Substantia nigra (tissue), 51 donors: ENCODE measurements at places on chromosomes 2 and 18.

DNA sequence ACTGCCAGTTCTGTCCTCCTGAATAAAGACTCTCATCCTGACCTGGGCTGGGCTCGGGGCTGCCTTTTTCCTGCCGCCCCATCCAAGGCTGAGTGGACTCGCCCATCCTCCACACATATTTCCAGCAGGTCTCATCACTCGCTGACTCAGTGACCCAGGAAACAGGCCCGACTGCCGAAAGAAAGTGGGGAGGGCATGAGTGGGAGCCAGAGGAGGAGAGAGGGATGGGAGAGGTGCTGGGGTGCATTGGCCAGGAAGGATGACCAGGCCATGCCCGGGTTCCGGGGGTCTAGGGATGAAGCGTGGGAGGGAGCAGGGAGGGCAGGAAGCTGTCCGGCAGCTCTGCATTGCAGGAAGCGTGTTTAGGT lies 66.7 kb downstream of the TWIST2 start:
- no peak for DNase-seq

- DNase-seq: no peak
Observed at GRCh38 chr18:6652098-6652497, 77.4 kb upstream of the ARHGAP28 start.

GRCh38 chr2:190530248-190530900 lies 4.1 kb downstream of the NEMP2 start:
- DNase-seq: no peak

- peak; percentile 10 for DNase-seq
Observed at GRCh38 chr18:37299471-37300304, 265.9 kb downstream of the CELF4 start.

DNA sequence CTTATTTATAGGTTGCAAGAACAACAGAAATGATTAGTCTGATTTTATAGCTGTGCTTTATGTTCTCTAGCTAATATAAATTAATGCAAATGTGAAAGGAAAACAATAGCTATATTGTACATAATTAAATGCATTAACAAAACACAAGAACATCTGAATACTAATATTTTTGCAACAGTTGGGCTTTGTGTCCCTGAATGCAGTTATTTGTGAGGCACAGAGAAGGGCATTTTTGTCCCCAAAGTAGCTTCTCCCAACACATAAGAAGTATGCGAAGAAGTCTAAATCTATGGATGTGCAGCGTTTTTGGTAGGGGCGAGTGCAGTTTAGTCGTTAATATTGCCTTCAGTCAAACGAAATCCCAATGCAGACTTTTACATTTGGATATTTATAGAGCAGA lies 110.0 kb downstream of the MBP start:
- no peak for DNase-seq

GRCh38 chr2:30412684-30413570 lies 34.1 kb upstream of the LCLAT1 start:
- DNase-seq: no peak

GRCh38 chr2:158723181-158723838 lies 71.8 kb upstream of the DAPL1 start:
- peak; percentile 83 for DNase-seq

DNA sequence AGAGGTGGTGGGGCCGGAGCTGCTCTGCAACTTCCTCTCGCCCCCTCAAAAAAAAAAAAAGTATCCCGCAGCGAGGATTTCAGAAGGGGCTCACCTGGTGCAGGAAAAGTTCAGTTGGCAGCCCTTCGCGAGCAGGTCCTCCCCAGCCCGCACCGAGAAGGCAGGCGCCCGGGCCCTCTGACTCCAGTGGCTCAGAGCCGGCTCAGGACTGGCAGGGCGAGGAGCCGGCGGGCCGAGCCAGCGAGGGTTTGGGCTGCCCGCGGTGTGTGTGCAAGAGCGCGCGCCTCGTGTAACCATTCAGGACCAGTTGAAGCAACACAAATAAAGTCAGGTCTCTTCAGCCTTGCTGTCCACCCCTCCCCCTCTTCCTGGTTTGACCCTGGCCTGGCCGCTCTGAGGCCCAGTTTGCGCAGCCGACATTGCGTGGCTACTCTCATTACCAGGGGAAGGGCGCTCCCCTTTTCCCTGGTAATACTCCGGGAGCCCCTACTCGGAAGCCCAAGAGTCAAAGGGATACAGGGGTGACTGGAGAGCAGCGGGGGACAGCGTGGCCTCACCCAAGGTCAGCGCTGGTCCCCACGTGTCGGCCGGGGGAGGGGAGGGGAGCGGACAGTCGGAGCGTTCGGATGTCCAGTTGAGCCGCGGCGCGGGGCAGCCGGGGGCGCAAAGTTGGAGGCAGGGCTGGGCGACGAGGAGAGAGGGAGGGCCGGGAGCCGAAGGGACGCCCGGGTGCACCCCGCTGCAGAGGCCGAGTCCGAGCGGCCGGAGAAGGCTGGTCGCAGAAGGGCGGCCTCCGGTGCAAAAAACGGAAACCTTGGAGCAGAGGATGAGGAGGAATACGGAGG lies 12.3 kb downstream of the EN1 start:
- no peak for DNase-seq

DNA sequence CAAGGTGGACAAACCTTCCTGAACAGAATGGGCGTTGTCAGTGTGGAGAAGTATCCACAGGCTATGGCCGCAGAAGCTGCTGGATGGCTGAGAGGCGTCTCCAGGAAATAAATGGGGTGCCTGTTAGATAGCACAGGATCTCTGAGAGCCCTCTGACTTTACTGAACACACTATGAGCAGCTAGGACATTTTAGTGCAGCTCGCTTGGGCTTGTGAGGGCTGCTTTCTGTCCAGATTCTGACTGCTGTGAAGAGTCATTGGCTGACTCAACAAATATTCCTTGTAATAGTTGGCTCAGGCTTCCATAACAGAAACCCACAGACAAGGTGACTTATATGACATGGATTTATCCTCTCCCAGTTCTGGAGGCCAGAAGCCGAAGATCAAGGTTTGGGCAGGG lies 100.2 kb upstream of the SNTG2 start:
- DNase-seq: no peak

GRCh38 chr18:46663539-46663938 lies 6.5 kb upstream of the LOXHD1 start:
- no peak for DNase-seq

DNA sequence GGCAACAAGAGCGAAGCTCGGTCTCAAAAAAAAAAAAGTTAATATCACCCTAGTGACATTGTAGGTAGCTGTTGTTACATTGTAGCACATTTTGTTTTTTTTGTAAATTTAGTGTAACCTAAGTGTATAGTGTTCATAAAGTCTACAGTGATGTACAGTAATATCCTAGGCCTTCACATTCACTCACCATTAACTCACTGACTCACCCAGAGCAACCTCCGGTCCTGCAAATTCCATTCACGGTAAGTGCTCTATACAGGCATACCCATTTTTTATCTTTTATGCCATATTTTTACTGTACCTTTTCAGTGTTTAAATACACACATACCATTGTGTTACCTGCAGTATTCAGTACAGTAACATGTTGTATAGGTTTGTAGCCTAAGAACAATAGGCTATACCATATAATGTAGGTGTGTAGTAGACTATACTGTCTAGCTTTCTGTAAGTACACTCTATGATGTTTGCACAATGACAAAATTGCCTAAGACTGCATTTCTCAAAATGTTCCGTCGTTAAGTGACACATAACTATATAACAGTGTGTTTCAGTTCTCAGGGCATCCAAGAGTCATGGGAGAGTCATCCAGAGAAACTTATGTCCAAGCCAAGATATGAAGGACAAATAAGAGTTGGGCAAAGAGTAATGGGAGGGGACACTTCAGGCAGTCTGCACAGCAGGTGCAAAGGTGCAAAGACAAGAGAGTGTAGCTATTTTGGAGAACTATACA lies 68.4 kb downstream of the TANK start:
- DNase-seq: no peak

DNA sequence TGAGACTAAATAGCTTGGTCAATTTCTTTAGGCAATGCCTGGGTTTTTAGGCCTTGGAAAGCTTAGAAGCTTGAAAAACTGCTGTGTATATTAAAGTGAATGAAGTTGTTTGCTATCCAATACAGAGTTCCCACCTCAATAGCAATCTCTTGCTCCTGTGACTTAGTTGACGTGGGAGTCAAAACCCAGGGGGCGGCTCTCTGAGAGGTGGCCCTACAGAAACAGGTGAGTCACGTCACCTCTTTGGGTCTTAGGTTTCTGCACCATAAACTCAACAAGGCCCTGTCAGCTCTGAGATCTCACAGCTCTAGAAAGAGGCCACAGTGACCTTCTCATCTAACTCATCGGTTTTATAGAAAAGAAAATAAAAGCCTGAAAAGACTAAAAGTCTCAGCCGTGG lies 79.6 kb downstream of the ADD2 start:
- no peak for DNase-seq

- DNase-seq: no peak
Observed at GRCh38 chr2:122451040-122451439, 695.6 kb downstream of the TSN start.

GRCh38 chr18:57687970-57688369 lies 66.3 kb upstream of the NARS1 start:
- DNase-seq: no peak

- no peak for DNase-seq
Observed at GRCh38 chr2:54947136-54947535, 103.1 kb downstream of the RTN4 start.

- no peak for DNase-seq
Observed at GRCh38 chr2:26330604-26331003, 15.3 kb upstream of the SELENOI start.

GRCh38 chr18:45879681-45880655 lies 54.5 kb downstream of the SIGLEC15 start:
- peak; percentile 55 for DNase-seq

DNA sequence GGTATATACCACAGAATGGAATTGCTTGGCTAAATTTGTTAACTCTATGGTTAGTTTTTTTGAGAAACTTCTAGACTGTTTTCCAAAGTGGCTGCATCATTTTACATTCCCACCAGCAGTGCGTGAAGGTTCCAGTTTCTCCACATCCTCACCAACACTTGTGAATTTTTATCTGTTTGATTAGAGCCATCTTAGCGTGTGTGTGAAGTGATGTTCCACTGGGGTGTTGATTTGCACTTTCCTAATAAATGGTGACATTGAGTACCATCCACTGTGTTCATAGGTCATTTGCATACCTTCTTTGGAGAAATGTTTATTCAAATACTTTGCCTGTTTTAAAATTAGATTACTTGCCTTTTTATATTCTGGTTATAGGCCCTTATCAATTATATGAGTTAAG lies 37.5 kb upstream of the HS6ST1 start:
- DNase-seq: no peak

GRCh38 chr2:172740856-172741255 lies 5.2 kb downstream of the RAPGEF4 start:
- DNase-seq: no peak

GRCh38 chr18:48194591-48195181 lies 214.5 kb downstream of the ZBTB7C start:
- DNase-seq: no peak

- no peak for DNase-seq
Observed at GRCh38 chr2:46690825-46691224, 211.5 kb downstream of the TMEM247 start.

GRCh38 chr2:150620855-150621254 lies 133.4 kb upstream of the RND3 start:
- DNase-seq: no peak

DNA sequence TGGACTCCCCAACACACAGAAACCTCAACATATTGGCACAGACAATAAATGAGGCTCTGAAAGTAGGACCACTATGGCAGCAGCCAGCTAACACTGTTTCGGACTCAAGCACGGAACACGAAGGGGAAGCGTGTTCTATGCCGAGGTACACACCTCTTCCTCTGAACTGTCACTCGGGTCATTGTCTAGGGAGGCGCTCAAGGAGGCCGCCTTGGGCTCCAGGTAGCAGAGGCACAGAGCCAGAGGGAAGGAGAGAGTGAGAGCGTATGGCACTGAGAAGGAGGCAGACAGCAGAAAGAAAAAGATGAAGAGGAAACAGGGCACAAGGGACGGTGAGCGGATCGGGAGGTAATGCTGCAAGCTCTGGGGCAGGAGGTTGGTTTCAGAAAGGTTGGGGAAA lies 120.1 kb upstream of the ZBTB14 start:
- no peak for DNase-seq

- no peak for DNase-seq
Observed at GRCh38 chr2:212421556-212422334, 116.9 kb downstream of the ERBB4 start.

GRCh38 chr2:51120754-51121280 lies 88.9 kb upstream of the NRXN1 start:
- no peak for DNase-seq

DNA sequence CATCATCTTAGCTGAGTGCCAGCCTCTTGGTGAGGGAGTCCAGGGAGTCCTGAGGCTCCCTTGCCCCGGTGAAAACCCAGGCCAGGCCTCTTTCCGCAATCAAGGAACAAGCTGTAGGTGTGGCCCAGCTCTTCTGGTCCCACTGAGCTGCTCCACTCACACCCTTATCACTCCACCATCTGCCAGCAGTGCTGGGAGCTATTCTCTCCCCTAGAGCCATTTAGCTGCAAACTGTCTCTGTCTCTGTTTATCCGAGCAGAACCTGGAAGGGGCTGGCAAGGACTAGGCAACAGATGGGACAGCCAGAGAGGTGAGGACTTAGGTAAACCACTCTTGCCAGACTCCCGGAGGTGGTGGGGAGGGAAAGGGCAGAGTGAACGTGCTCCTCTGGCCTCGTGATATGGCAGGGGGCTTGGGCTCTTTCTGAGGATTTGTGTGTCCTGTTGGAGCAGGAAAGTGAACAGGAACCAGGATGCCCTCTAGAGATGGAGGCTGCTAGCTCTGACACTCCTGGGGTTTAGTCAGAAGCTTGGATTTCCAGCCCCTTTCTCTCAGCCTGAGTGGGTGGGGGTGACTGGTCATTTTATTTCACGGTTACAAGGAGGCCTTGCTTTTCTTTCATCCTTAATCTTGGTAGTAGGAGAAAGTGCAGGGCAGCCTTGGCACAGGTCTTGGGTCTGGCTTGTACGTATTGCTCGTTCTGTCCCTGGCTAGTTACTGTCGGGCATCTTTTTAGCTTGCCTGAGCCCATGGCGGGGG lies 19.6 kb downstream of the B3GNT2 start:
- no peak for DNase-seq

- DNase-seq: no peak
Observed at GRCh38 chr18:13606604-13607254, 119.6 kb downstream of the FAM210A start.
